Caco-2 (cell line): ENCODE measurements at places on chromosomes 2 and 18. TPM values are rescaled to one million over a fixed set of nuclear protein-coding genes. Genes with fewer than 3 reads are reported as not detected.

Gene CHRNG
- total RNA-seq = not detected in 2 replicates

DNA sequence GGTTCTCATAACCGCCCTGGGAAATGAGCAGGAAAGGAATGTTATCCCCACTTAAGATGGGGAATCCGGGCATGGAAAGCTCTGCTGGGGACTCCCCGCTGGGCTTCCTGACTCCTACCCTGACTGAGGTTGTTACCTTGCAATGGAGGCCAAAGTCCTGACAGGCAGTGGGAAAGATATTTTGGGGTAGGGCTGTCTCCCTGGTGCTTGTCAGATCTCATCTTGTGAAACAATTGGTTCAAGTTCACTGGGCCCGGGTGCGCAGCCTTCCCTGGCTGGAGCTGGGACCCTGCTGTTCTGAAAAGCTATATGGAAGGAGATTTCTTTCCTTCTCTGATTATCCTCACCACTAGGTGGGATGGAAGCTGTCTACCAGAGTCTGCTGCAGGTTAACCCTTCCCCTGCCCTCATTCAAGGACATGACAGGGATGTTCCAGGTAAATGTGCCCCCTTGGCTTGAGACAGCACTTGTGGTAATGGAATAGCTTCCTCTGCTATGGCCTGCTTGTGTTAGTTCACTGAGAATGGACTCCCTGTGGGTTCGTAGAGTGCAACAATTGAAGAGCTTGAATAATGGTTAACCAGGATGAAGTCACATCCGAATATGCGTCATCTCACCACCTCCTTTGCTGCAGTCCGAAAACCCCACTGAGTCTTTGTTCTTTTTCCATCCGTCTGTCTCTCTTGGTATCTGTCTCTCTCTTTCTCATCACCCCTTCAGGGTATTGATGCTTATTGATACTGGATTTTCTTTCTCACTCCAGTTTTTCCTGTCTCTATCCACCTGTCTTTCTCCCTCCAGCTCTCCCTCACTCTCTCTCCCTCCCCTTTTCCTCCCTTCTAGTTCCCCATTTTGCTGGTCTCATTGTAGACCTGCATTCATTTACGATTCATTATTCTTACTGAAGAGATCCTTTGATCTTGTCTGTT is 67.8 kb upstream of the EPAS1 start:
- DNase-seq = peak; percentile 18

Gene GKN2
- not detected in 2 replicates for total RNA-seq

DNA sequence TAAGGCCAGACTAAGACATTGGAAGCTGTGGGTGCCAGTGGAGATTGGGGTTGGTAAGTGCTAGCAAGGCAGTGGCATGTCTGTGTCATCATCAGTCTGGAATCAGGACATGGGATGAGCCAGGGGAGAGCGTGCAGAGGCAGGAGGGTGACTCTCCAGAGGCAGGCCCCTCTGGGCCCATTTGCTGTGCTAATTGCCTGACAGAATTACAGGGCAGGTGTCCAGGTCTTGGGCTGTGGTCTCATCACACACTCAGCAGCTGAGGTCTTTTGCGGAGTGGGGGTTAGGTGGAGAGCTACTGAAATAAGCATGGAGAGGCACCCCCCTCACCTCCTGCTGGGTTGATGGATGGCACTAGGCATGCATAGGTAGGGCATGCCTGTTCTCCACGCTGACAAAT is 57.4 kb downstream of the CELF4 start:
- no peak for DNase-seq

Gene CPS1
- total RNA-seq = 0.84 and 1.2 TPM in 2 replicates

Gene CFAP65
- total RNA-seq = 0.34 and 0.77 TPM in 2 replicates

DNA sequence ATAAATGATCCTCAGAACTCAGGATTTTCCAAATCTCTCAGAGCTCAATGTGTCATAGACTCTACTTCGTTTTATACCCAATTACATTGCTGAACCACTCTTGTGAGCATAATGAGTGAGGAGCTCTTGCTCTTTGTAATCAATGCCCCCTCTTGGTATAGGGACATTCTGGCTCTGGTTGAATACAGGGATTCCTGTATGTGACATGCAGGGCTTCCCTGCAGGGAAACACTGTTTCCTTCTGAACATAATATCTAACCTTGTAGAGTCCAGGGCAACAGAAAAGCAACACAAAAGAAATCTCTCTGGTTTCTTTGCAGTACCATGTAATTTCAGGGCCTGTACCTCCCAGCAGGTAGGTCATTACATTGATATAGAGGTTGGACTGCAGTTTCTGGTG is 101.5 kb downstream of the CPS1 start:
- no peak for DNase-seq
